ENCODE measurements at places on chromosomes 5 and 9.

- no peak for DNase-seq
Observed at GRCh38 chr9:88497224-88497623, 37.8 kb upstream of the NXNL2 start.

DNA sequence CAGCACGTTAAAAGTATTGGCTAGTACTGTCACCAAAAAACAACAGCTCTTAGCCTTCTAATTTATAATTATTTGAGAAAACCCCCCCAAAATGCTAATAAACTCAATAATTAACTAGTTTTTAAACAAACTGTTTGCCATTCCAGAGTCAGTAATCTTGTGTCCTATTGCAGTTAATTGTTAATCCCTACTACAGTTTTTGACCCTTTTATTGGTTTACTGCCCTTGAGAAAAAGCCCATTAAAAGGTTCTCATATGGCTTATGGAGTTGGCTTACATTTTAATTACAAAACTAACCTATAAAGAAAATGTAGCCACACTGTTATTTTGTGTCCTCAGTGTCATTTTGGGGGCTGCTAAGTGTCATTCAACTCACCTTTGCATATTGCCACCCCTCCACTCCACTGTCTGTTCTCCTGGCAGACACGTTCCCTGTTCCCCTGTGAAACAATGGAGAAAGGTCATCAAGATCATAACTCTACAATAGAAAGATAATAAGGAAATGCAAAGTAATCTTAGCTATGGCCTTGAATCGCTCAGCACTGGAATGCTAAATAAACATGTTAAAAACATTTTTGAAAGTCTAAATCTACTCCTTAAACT lies 51.6 kb upstream of the TXNDC8 start:
- DNase-seq: no peak

- no peak for DNase-seq
Observed at GRCh38 chr5:149043641-149044040, 19.2 kb downstream of the SH3TC2 start.

- no peak for DNase-seq
Observed at GRCh38 chr9:71363286-71363961, 242.0 kb upstream of the TRPM3 start.

- DNase-seq: no peak
Observed at GRCh38 chr5:154373729-154374179, 72.0 kb upstream of the SAP30L start.

GRCh38 chr9:135888126-135888765 lies 19.1 kb downstream of the CAMSAP1 start:
- no peak for DNase-seq

DNA sequence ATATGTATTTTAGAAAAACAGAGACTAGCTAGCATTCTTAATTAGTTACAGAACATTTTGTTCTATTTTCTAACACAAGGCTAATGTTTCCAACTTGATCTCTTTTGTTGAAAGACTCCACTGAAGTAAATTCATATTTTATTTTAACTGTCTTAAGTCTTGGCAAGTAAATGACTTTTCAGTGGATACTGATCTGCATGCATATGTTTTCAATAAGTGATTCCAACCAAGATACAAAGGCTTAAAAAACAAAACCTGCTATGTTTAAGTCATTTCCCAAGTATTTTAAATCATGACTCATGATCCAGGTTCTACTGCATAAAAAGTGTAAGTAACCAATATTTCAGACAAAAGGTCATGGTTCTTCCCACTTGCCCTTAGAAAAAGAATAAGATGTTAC lies 5.7 kb downstream of the CDO1 start:
- no peak for DNase-seq

GRCh38 chr5:20617841-20618240 lies 629.8 kb upstream of the CDH18 start:
- no peak for DNase-seq

- no peak for DNase-seq
Observed at GRCh38 chr5:180116077-180116999, 44.8 kb upstream of the RNF130 start.

DNA sequence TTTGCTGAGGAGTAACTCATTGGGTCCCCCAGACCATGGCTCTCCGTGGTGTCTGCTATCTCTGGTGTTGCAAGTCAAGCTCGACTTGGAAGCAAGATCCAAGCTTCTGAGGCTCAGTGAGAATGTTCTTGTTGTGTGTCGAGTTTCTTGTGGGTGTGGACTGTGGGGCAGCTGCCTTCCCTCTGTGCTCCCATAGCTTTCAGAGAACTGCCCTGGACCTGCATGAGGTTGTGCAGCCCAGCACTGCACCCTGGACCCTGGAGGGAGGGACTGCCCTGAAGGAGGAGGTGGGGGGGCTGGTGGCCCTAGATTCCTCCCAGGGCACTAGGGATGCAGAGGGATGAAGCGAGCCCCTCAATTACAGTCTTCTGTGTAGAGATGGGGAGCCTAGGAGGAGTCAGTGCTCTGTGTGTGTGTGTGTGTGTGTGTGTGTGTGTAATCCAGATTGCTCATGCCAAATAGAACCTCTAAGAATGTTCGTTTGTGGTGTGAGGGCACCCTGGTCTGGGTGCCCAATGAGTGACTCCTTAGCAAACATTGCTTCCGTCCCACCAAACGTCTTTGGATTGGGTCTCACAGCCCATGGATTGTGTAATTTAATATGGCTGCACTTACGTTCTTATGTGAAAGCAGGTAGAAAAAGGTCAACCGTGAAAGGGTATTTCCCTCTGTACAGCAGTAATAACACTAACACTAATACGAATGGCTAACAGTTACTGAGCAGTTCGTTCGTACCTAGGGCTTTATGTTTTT lies 143.3 kb upstream of the LMX1B start:
- no peak for DNase-seq

- no peak for DNase-seq
Observed at GRCh38 chr9:86645303-86645702, 291.1 kb upstream of the TUT7 start.

DNA sequence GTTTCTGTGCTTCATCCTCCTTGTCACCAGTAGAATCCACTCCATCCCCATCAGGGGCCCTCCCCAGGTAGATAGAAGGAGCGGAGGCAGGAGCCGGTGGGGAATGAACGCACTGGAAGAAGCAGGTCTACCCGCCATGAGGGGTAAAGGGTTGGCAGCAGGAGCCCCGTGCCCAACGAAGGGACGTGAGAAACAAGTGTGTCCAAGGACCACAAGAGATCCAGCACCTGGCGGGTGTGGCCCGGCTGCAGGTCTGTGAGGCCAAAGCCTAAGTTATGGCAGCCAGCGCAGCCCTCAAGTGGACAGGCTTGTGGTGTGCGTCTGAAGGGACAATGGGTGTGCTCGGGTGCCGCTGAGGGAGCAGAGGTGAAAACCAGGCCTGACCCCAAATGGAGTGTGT lies 94.3 kb downstream of the IRX2 start:
- no peak for DNase-seq

GRCh38 chr5:73960023-73960422 lies 334.0 kb downstream of the ARHGEF28 start:
- DNase-seq: no peak

GRCh38 chr5:128579093-128579492 lies 41.0 kb upstream of the FBN2 start:
- peak; percentile 16 for DNase-seq

GRCh38 chr5:96814041-96814440 lies 6.3 kb upstream of the ERAP1 start:
- no peak for DNase-seq

DNA sequence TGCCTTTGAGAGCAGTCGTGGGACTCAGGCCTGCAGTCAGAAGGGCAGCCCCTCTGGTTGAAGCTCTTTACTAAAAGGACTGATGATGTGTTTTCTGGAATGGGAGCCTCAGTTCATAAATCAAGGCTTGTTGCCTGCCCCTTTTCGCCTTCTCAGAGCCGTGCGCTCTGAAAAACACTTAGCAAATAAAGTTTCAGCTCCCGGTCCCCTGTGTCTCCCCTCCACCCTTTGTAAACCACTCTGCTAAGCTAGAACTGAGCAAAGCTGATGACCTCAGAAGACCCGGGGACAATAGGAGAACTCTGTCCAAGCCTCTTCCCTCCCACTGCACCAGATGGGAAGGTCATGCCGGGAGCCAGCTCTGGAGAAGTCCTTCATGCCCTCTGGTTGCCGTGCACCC lies 39.3 kb upstream of the ADRA1B start:
- no peak for DNase-seq

DNA sequence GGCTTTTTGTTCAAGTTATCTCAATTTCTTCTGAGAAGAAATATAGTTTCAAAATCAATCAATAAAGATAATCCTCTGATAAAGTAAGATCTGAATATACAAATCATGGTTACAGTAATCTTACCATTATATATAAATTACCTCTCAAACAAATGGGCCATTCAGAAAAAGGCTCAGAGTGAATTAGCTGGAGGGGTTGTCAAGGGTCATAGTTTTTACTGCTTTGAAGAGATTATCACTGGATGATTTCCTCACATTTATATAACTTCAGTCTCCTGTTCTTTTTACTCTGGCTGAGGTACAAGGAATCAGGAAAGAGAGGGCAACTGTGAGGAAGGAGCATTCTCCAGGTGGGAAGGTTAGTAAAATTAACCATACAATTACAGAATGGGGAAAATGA lies 148.6 kb upstream of the ELL2 start:
- no peak for DNase-seq

GRCh38 chr5:119079318-119079921 lies 8.5 kb downstream of the DMXL1 start:
- DNase-seq: no peak

GRCh38 chr5:98769210-98769958 lies 4.1 kb upstream of the RGMB start:
- DNase-seq: no peak

DNA sequence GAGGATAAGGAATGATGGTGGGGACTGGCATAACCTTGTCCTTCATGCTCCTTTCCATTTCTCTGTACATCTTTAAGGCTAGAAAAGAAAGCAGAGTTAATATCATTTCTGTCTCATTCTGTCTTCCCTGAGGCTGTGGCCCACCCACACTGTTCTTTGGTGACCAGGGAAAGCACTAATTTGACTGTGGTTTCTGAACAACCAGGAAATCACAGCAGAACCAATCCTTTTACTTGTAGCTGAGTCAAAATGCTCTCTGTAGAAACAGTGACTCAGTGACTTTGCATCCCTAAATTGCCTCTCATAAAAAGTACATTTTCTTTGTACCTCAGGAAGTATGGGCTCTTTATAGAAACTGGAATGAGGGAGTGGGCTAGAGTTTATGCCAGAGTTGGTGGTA lies 28.1 kb downstream of the IL33 start:
- DNase-seq: no peak

DNA sequence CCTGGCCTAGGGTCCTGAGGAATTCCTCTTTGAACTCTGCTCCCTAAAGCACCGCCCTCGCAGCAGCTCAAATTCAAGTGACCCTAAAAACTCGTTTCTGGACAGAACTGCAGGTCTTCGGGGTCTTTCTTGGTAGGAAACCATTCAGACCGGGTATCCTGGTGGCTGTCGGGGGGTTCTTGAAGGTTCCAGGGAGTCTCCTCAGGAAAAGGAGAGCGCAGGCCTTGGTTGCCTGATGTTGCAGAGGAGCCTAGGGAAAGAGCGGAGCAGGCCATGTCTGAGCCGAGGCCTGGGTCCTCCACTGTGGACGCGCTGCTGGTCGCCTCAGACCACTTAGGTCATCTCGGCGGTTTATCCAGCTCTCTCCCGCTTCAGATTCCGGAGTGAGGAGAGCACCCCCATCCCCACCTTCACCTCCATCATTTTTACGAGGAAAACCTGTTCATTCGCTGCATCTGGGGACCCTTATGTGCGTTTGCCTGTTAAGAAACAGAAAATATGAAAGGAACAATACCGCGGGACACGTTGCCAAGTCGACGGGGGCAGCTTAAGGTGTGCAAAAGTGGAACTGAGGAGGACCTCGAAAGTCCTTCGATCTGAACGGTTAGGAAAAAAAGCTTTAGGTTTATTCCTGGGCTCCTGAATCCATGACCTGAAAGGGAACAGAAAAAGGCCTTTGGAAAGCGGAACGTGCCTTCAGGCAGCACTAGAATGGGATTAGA lies 299.4 kb downstream of the PARP8 start:
- no peak for DNase-seq
